SK-N-SH treated with all-trans-retinoic acid at 6 μM for 48 hours (cell line): ENCODE measurements at places on chromosomes 7 and 10.

DNA sequence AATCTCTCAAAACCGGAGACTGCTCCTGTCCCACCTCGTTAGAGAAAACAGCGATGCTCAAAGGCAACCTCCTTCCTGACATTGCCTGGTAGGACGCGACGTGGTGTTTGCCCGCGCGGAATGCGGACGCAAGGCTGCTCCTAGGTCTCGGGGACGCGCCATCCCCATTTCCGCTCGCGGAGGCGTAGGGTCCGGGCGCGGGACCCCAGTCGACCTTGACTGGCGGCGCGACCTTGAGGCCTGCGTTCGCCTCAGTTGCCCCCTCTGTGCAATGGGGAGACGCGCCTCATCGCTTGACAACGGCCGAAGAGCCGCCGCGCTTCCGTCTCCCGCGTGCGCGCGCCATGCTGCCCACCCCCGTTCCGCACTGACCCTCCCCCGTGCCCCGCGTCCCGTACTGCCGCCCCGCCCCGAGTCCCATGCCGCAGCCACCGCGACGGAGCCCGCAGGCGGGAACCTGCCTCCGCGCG is 412 bp upstream of the PPIA start:
- ATAC-seq = peak; percentile 52

GRCh38 chr7:157368955-157369354 is 32.2 kb downstream of the DNAJB6 start:
- no peak for ATAC-seq

DNA sequence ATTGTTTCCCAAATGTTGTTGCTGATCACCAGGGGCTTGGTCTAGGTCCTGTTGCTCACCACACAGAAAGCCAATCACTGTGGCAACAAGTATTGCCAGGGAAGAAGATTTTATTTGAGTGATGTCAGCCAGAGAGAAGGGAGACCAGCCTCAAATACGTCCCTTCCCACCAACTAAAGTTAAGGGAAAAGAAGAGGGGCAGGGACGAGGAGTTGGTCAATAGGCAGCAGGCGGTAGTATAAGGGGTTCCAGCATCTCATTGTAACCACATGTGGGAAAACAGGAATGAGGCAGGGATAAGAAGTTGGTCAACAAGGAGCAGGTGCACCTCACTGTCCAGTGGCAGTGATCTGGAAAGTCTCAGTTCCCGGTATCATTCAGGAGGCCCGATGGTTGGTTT is 138.9 kb upstream of the KCNMA1 start:
- no peak for ATAC-seq

DNA sequence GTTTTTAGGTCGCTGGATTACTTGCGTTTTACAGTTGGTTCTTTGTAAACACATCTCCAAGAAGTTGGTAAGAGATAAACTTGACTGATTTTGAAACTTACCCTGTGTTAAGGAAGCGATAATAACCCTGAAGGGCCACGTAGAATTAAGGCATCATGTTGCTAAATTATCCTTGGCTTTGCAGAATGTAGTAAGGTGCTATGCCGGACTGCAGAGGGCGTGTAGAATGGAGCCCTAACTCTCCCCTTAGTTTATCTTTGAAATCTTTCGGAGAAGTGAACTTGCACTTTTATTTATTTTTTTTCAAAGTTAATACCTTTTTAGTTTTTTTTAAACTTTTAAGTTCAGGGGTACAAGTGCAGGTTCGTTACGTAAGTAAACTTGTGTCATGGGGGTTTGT is 208.8 kb upstream of the DKK1 start:
- ATAC-seq = no peak

- peak; percentile 42 for ATAC-seq
Observed at GRCh38 chr7:30505174-30505697, 607 bp upstream of the GGCT start.

DNA sequence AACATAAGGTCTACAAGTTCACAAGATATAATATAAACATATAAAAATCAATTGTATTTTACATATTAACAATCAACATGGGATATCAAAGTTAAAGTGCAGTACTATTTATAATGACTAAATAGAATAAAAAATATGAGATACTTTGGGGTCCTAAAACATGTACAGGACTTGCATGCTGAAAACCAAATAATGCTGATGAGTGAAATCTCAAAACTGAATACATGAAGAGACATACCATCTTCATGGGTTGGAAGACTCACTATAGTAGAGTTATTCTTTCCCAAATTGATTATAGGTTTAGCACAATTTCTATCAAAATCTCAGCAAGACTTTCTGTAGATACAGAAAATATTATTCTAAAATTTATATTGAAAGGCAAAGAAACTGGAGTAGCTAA is 181.5 kb downstream of the LHFPL3 start:
- no peak for ATAC-seq

DNA sequence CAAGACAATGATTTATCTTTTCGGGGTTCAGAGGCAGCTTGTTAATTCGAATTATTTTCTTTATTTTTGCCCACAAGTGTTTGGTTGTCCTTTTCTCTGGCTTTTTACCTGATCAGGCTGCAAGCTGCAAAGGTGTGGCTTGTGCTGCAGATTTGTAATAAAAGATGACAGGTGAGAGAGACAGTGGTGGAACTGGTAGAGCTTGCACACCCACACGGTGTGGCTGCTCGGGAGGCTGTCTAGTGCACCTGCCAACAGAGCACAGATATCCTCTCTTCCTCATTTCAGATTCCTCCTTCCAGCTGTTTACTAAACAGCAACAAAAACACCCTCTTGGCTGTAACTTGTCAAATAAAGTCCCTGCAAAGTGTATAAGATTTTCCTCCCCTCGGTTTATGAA is 9.2 kb downstream of the GJD4 start:
- no peak for ATAC-seq

GRCh38 chr7:132666071-132666773 is 90.0 kb upstream of the PLXNA4 start:
- peak; percentile 32; the same call in 1 of the 3 replicates for ATAC-seq

- ATAC-seq = no peak
Observed at GRCh38 chr10:131178521-131179331, 132.8 kb downstream of the TCERG1L start.

DNA sequence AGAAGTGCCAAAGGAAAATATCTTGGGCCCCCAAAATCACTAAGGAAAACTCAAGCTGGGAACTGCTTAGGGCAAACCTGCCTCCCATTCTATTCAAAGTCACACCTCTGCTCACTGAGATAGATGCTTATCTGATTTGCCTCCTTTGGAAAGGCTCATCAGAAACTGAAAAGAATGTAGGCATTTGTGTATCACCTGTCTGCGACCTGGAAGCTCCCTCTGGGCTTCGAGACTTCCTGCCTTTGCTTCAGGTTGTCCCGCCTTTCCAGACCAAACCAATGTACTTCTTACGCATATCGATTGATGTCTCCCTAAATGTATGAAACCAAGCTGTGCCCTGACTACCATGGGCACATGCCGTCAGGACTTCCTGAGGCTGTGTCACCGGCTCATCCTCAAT is 14.5 kb upstream of the LRRC72 start:
- ATAC-seq = no peak

DNA sequence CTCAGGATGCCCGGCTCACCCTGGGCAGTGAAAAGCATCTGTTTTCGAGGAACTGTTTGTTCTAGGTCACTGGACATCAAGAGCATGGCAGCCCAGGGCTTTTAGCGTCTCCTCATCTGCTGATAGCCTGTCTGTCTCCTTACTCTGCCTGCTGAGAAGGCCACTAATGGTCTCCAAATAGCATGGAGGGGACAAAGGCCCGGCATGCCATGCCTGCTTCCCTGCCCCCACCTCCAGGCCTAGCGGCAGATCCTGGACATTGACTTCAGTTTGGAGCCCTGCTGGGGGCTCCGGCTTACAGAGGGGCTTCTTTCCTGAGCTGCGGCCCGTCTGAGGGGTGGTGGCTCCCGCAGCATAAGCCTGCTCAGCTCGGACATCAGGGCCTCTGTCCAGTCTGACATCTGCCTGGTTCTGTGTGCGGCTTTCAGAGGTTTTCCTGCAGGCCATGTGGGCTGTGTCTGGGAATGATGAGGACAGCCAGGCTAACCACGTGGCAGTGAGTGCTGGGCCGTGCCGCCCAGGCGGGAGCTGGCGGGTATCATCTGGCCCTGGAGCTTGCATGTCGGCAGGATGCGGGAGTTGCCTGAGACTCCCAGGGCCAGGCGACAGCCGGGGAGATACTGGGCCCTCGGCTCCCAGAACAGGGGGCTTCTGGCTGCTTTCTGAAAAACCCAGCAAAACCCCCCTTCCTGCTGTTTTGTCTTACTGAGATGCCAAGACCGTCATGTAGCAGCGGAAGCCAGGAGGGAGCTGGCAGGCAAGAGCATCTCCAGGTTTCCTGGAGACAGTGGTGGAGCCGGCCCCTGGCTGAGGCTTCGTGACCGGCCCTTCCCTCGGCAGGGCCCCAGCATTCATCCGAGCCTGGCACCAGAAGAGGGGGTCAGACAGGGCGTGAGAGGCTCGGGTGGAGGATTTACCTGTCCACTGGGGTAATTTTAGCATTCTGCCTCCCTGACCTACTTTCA is 9.2 kb downstream of the PFKFB3 start:
- ATAC-seq = peak; percentile 45; the same call in 2 of the 3 replicates

GRCh38 chr7:139857791-139858190 is 28.7 kb downstream of the TBXAS1 start:
- no peak for ATAC-seq

- ATAC-seq = no peak
Observed at GRCh38 chr7:131501930-131502685, 54.3 kb downstream of the PODXL start.

GRCh38 chr10:114507449-114507848 is 103.1 kb upstream of the AFAP1L2 start:
- ATAC-seq = no peak

- ATAC-seq = no peak
Observed at GRCh38 chr7:85275204-85275603, 88.3 kb upstream of the SEMA3D start.

- no peak for ATAC-seq
Observed at GRCh38 chr10:80436446-80437098, 17.5 kb upstream of the TSPAN14 start.

GRCh38 chr7:151095828-151096475 is 9.7 kb downstream of the AGAP3 start:
- ATAC-seq = no peak

DNA sequence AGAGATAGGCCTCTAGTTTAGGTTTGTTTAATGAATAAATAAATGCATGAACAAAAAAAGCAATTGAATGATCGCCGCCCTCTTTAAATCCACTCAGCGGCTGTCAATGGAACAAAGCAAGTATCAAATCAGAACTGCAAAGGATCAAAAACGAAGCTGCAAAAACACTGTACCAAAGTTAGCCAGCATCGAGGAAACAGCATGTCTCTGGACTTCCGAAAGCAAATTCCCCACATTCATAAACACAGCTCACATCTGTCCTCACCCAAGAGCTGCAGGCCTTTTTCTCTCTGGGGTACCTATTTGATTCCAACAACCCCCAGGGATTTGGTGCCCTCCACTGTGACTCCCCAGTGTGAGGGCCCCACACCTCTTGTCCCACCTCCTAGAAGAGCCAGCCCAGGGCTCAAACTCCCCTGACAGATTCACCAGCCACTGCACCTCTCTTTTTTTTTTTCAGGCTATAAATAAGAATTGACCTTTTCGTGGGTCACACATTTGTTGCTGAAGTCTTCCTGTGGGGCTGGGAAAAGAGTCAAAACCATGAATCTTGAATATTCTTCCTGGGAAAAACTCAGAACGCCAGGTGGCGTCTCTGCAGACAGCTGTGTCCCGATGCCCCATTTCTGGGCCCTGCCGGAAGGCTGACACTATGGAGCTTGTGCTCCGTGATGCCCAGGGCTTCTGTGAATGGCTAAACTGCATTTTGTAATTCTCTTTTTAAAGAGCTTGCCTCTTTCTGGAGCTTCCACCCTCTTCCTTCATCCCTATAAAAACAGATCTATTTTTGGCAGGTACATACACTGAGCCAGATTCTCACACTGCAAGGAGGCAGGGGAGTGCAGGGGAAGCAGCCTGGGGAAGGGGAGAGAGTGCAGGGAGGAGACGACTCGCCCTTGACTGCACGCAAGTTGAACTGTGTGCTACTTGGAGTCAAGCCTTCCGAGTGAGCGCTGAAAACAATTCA is 51.7 kb downstream of the HSPA12A start:
- ATAC-seq = no peak
